ENCODE measurements at places on chromosomes 5 and 9.

DNA sequence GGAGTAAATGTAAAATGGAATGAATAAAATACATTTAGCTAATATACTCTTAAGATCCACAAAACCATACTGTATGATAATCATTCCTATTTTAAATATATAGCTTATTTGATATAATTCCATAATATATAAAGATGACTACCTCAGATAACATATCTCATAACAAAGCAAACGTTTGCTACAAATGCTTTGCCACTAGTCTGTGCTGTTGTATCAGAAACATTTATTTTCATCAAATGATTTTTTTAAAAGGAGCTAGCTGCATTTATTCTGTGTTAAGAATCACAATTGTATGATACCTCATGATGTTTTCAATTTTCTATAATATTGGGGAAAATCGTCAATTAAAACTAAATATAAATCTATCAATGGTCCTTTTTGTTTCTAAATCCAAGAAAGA is 567.2 kb downstream of the PTPRD start:
- no peak for DNase-seq

DNA sequence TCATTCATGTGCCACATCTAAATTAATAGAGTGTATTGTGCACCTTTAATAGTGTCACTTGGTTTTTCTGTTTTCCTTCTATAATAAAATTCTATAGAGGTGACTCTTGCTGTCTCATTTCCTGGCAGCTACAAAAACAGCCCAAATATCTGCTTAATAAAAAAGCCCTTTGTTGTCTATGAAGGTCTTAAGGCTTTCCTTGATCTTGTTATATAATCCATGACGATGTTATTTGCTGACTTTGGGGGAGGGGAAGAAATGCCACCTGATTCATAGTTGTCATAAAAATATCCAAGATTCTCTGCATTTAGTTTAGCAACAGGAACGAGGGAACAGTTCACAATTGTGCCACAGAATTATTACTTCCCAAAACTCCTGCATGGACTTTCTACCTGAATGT is 31.3 kb downstream of the CPEB4 start:
- no peak for DNase-seq

DNA sequence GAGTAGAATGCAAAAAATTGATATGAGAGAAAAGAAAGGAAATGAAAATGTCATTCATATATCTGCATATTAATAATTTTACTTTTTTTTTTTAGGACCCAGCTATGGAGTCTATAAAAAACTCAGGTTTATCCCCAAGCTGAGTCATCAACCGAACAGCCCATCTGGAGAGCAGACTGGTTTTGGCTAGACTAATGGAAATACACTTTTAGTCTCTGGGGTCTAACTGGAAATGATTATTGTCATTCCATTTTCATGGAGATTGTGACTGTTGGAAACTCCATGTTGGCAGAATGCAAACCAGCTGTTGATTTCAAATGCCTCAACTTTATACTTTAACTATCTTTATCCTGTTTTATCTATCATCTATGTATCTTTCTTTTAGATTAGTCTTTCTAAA is 28.7 kb downstream of the ANXA1 start:
- no peak for DNase-seq

DNA sequence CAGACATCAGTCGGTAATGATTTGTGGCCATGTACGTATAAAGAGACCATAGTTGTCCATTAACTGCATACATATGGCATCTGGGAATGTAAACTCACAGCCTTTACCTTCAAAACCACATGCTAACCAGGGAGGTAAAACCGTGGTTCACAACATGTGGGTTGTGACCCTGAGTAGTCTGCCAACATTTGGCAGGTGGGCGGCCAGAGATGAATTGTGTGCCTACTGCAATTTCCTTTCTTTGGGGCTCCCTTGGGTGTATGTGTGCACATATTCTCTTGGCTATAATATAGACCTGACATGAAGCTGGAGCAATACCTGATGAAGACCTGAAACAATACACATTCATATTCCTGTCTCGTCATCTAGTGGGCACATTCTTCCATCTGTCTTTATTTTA is 396.0 kb downstream of the MLLT3 start:
- no peak for DNase-seq

DNA sequence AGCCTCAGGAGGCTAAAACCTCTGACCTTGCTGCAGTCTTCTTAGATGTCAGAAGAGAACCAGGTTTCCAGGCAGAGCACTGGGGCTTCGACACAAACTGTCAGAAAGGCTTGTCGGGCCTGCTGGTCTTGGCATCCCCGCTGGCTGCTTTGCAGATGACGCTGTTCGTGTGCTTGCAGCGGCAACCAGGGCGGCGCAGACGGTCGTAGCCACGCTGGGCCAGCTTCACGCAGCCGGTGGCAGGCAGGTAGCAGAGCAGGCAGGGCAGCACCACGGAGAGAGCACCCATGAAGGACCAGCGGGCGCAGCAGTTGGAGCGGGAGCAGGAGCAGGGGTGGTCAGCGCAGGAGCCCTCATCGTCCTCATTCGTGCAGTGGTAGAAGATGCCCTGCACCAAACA is 10.7 kb downstream of the SPRY4 start:
- no peak for DNase-seq

All from activated T-helper 1 cell treated with anti-CD3 and anti-CD28 coated beads, Interleukin-2, amount 50 U/mL, for 16 hours (primary cell).